ENCODE measurements at places on chromosomes 7 and 10.

- no peak for DNase-seq
These were observed 145.6 kb downstream of the DOCK4 start for GRCh38 chr7:112060625-112061024.

DNA sequence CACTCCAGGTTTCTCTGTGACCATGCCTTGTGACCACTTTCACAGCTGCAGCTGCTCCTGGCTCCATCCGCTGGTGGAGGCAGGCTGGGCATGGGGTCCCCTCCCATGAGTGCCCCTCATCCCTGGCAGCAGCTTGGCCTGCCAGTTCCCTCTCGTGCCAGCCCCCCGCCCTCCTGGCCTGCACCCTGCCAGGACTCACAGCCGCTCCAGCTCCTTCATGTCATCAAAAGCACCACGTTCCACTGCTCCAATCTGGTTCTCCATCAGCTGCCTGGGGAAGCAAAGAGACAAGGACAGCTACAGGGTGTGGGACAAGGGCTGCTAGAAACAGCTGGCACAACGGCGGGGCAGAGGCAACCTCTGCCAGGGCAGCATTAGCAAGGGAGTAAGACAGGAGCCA lies 22.6 kb downstream of the SLIT1 start:
- no peak for DNase-seq

DNA sequence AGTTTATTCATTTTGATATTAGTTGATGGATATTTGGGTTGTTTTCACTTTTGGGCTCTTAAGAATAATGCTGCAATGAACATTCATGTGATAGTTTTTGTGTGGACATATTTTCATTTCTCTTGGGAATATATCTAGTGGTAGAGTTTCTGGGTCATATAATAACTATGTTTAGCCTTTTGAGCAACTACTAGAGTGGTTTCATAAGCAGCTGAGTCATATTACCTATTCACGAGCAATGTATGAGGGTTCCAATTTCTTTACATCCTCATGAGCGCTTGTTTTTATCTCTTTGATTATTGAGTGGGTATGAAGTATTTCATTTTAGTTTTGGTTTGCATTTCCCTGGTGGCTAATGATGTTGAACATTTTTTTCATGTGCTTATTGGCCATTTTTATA lies 182.6 kb downstream of the PON1 start:
- no peak for DNase-seq

- DNase-seq, result no peak
These were observed 33.4 kb downstream of the CCDC6 start for GRCh38 chr10:59872892-59873463.

- no peak for DNase-seq
These were observed 128.6 kb downstream of the CCNY start for GRCh38 chr10:35464825-35465456.

DNA sequence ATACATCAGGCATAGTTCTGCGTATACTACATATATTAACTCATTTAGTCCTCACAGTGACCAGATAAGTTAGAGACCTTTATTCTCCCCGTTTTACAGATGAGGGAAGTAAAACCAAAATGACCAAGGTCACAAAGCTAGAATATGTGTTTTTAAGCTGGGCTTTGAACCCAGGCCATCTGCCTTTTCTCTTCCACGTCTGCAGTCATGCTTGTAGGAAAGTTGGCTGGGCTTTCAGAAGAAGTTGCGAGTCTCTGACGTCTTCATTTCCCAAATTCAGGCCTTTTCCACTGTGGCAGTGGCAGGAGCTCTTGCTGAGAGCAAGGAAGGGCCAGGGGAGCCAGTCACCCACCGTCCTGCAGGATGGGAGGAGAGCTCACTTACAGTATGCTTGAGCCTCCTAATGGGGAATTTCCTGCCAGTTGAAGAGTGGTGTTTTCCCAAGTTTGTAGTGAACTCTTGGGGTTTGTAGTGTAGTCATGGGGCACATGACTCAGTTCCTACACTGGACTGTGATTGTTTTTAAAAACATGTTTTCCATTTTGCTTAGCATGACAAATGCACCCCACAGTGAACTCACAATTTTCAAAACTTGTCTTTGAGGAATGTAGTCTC lies 34.2 kb downstream of the CYP17A1 start:
- no peak for DNase-seq

DNA sequence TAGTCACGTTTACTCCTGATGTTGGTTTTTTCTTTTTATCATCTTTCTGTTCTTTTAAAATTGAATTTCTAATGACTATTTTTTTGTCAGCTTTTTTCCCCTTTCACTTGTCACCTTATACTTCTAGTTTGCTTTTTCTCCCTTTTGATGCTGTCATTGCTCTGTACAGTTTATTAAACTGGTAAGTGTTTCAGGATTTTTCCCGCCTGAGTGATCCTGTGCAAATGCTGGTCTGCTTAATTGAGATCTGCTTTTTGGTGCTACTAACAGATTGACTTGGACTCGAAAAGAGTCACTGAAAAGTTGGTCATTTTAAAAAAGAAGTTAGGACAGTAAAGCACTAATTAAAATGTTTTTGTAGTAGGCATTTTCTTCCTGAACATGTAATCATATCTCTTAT lies 95.2 kb downstream of the PHTF2 start:
- DNase-seq, result no peak

- DNase-seq, result no peak
These were observed 29.9 kb upstream of the UTF1 start for GRCh38 chr10:133199992-133200611.

GRCh38 chr10:133464582-133465031 lies 10.9 kb downstream of the SCART1 start:
- no peak for DNase-seq

- no peak for DNase-seq
These were observed 299.9 kb upstream of the PITRM1 start for GRCh38 chr10:3472287-3473051.

- DNase-seq, result no peak
These were observed 196.7 kb downstream of the HGF start for GRCh38 chr7:81573128-81573527.

- no peak for DNase-seq
These were observed 889.3 kb upstream of the CELF2 start for GRCh38 chr10:10128387-10128786.

DNA sequence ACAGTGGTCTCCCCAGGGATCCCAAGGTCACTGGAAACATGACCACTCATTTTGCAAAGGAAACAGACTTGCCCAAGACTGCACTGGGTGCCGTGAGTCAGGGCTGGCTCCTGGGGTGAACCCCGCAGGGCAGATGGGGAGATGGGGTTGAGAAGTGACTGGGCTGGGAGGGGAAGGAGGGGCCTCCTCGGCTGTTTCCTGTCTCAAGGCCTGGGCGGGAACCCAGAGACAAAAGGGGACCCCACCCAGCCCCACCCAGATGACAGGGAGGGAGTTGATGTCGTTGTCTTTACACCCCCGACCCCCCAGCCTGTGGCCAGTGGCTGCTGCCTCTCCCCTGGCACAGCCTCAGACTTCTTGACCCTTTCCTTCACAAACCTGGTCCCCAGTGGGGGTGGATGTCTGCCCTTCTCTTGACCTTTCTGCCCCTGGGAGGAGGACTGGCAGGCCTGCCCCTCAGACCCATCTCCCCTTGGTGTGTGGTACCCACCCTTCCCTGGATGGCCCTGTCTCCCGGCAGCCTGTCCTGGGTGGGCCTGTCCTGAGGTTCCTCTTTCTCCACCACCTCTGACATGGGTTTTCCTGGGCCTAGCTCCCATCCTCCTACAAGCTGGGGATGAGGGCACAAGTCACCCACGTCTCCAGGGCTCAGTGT lies 1.4 kb downstream of the MYO1G start:
- no peak for DNase-seq

GRCh38 chr7:44960011-44960580 lies 18.7 kb downstream of the MYO1G start:
- DNase-seq, result no peak

- DNase-seq, result no peak
These were observed 101.9 kb downstream of the EVX1 start for GRCh38 chr7:27344471-27344870.

- no peak for DNase-seq
These were observed 36.2 kb downstream of the NOLC1 start for GRCh38 chr10:102188298-102188940.

DNA sequence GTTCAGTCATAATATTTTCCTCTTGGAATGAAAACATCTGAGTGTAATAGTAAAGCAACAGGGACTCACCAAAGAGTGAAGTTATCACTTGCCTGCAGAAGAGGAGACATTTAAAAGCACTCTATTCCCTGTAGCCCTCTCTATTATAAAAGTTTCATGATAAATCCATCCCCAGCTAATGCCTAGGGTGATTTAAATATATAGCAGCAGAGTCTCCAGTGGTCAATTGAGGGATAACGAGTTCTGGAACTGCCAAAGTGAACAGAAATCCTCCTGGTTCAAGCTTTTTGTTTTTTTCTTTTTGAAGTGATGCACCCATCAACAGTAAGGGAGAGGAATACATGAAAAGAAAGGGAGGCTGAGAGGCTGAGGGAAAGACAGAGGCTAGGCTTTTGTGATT lies 87.3 kb downstream of the EVX1 start:
- DNase-seq, result no peak

DNA sequence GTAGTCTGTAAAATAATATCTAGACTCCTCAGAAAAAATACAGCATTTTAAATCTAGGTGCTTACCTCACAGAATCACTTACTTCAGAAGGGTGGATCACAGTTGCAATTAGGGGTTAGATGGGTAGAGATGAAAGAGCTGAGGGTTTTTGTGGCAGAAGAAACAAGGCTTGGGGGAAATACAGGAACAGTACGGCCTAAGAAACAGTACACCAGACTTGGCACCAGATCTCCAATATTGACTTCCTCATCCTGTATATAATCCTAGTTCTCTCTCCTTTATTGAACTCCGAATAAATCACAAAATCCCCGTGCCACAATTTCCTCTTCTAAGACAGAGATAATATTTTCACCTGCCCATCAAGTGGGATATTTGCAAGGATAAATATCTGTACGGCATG lies 14.3 kb downstream of the CEP41 start:
- no peak for DNase-seq

- no peak for DNase-seq
These were observed 31.3 kb downstream of the CTBP2 start for GRCh38 chr10:125129076-125129458.

DNA sequence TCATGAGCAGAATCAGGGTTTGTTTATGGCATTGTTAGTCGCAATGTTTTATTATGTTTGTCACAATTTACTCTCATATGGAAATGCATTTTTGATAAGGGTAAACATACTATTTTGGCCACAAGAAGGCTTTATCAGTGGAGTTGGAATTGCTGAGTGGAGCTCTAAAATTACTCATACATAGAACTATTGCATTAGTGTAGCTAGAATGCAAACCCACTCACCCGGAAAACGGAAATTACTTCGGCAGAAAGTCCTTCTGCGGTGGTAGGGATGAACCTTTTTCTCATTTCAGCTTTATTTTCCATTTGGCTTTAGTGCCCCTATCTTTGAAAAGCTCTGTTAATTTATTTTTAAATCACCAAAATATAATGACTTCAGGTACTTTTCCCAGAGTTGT lies 42.8 kb upstream of the NPY start:
- no peak for DNase-seq

- DNase-seq, result no peak
These were observed 97.3 kb upstream of the GTF2I start for GRCh38 chr7:74560086-74560719.

DNA sequence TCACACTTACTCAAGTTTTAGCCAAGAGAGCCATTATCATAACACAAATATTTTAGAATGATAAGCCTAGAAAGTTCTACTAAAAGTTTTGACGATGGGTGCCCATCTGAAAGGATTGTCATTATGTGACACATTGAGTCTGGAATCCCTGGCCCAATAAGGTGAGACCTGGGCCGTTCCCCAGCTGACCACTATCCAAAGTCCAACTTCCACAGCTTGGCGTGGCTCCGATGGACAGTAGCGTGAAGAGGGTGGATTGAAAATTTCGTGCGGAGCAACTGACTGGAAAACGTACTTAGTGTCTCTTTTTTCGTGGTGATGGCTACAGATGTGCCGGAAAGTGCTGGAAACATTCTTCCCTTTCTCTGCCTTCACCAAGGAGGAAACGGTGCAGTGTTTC lies 439.0 kb upstream of the ZMIZ1 start:
- no peak for DNase-seq

- no peak for DNase-seq
These were observed 34.1 kb upstream of the MALRD1 start for GRCh38 chr10:19014498-19014897.

- no peak for DNase-seq
These were observed 20.3 kb upstream of the GJC3 start for GRCh38 chr7:99949645-99950228.

GRCh38 chr7:80932536-80932935 lies 13.7 kb upstream of the SEMA3C start:
- DNase-seq, result no peak

DNA sequence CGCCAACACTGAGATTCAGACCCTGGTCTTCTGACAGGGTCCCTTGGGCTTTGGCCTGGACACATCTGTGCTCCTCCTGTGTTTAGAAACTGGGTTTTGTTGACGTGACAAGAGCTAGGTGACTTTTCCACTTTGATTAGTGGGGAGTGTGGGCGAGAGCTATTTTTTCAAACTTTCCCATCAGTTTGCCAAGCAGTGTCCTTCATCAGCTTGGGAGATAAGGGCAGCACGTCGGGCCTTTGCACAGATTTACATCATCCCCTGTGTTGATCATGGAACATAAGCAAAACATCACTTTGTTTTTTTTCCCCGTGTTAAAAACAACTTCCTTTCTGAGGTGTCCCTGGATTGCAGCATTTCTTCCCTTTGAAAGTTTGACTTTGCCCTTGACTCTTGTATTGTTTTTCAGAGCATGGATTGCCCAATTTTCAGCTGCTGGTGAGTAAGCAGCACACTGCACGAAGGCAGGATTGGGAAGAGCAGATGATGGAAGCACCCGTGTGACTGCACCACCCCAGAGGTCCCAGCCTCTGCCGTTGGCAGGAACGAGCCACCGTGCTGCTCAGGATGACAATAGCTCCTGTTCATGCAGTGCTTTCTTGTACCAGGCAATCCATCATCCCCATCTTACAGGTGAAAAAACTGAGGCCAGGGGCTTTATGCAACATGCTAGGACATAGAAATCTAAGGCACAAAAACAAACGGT lies 6.4 kb upstream of the IGFBP1 start:
- no peak for DNase-seq

DNA sequence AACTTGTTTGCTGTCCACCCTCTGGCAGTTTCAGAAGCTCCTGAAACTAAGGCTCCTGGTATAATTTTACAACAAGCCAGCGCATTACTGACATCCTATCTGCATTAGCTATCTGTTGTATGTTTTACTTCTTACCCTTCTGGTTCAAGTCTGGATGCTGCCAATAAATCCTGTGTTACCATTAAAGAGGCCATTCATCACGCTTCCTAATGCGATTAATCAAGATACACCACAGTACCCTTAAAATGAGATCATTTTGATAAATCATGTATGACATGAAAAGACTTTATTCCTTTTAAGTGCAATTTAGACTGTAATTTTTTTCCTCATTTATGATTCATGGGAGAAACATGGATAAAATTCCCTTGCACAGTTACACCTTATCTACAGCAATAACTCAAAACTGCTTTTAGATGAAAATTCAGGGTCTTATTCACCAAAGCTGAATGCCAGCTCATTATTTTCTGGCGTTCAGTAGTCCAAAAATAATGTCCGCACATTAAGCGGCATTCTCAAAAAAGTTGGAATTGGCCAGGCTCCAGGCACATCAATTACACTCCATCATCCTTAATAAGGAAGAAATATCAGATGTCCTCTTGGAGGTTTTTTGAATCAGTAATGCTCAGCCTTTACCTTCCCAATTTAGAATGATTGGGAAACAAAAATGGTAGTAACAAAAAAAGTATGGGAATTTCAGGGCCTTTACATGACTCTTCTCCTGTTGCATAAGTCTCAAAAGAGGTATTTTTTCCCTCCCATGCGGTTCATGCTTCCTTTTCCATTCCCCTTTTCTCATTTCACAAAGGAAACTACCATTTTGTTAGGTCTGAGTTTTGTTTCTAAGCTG lies 878.5 kb downstream of the LRMDA start:
- no peak for DNase-seq
